Esophagus muscularis mucosa (tissue), 4 donors: ENCODE measurements at places on chromosomes 16 and 17.
A peak's percentile ranks its signal among the peaks of the same experiment; 100 is the strongest.

- DNase-seq: no peak
Measured at GRCh38 chr17:31678431-31678830, 180.6 kb downstream of the COPRS start.

DNA sequence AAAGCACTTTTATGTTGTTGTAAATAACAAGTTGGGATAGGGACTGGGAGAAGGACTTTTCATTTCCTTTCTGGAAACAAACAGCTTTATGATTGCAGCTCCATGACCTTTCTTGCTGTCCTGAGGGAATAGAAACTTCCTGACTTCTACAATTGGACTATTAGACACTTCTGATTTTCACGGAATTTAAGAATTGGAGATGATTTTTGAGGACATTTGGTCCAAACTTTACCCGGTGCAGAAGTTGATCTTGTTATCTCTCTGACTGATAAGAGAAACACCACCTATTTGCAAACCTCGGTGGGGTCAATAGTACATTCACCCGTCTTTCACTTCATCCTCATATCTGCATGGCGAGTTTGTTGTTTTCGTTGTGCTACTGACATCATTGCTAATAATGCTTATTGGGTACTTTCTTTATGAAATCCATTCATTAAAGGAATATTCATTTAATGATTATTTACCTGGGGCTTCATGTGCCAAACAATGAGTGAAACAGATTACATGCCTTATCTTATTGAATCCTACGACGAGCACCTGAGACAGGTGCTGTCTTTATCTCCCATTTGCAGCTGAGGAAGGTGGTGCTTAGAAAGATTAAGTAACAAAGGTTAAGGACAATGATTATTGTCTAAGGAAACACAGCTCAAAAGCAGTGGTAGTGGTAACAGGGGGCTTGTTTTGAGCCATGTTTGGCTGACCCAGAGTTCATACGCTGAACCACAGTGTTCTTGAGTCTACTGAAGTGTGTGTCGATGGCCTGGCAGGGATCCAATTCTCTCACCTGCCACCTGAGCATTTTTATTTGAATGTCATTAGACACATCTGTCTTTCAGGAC is 176.9 kb upstream of the FAM20A start:
- no peak for DNase-seq

GRCh38 chr17:57132663-57133062 is 47.6 kb downstream of the AKAP1 start:
- DNase-seq: no peak

DNA sequence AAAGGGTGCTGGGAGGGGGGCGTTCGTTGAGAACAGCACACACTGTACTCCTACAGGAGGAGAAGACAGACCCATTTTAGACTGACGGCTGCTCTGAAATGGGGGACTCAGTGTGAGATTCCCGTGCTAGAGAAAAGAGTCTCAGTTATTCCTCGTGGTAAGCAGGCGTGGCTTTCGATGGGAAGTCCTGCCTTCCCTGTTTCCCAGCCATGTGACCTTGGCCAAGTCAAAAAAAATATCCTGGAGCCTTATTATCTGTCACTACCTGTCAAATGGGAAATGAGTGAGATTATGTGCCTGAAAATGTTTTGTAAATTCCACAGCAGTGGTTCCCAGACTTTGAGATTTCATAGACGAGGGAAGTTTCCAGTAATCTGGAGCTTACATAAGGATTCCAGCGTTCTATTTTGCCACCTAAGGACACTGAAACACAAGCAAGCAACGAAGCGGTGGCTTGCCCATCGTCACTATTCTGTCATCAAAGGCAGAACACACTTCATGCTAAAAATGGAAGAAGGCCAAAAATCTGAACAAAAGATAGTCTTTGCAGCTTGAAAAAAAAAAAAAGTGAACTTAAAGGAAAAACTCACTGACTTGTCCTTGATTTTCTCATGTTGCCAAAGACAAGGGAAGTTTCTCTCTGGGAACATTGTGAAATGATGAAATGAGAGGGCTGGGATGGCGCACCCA is 253.4 kb upstream of the RPL38 start:
- no peak for DNase-seq

DNA sequence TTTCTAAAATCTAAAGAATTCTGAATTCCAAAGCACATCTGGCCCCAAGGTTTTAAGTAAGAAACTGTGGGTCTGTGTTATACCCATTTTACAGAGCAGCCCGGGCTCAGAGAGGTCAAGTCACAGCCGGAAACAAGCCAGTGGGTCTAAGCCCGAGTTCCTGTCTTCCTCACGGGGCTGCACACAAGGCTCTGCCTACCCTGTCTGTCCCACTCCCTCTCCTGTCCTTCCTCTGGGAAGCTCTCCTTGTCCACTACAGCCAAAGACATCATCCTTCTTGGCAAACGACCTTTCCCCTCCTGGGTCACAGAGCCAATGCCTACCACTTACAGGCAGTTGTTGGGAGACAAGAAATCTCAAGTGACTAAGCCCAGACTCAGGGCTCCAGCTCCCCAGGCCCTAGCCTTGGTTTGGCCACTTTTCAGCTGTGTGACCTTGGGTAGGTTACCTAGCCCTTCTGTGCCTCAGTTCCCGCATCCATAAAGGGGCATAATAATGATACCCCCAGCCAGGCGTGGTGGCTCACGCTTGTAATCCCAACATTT is 55.6 kb upstream of the MAP3K14 start:
- peak; percentile 64 for DNase-seq

DNA sequence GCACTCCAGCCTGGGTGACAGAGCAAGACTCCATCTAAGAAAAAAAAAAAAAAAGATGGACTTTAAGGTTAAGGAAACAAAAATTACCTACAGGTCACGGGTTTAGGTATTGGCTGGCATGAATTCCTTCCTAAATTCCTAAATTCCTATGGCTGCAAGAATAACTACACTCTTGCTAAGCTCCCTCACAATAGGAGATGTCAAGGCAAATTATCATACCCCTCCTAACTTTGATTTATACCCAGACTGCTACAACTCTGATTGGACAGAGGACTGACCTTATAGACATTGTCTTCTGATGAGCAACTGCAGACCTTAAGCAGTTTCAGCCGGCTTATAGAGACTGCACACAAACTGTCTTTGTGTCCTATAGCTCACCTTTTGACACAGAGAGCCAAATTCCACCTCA is 25.1 kb upstream of the TMC7 start:
- DNase-seq: no peak

- no peak for DNase-seq
Measured at GRCh38 chr17:1498869-1499268, 6.4 kb upstream of the MYO1C start.

DNA sequence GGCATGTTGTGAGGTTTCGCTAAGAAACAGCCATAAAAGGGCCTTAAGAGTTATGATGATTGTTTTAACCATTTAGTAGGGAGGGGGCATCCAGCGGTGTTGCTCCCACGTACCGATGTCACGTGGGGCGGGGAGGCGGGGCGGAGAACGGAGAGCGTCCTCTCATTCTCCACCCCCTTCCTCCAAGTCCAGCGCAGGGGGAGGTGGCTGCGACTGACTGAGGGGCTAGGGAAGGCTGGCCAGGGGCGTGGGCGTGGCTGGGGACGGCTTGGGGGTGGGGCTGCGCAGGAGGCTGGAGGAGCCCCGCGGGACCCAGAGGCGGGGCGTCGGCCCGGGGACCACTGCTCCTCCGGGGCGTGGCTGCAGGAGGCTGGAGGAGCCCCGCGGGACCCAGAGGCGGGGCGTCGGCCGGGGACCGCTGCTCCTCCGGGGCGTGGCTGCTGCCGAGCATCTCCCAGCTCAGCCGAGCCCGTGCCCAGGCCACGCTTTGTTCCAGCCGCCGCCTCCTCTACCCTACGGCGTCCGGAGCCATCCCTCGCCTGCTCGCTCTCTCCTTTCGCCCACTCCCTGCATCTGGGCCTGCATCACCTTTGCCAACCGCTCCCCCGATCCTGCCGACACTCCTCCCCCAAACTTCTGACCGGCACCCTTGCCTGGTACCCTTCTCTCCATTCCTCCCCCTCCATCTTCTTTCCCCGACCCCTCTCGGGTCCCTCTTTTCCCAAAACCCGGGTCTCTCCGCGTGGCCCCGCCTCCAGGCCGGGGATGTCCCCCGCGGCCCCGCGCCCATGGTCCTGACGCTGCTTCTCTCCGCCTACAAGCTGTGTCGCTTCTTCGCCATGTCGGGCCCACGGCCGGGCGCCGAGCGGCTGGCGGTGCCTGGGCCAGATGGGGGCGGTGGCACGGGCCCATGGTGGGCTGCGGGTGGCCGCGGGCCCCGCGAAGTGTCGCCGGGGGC is at the start of gene SARM1:
Gene SARM1, plus strand, starts transcription at position 450 of the 958 bp plus-strand sequence. Its CDS starts 339 bp downstream, at position 789.
- peak; percentile 95 for DNase-seq

DNA sequence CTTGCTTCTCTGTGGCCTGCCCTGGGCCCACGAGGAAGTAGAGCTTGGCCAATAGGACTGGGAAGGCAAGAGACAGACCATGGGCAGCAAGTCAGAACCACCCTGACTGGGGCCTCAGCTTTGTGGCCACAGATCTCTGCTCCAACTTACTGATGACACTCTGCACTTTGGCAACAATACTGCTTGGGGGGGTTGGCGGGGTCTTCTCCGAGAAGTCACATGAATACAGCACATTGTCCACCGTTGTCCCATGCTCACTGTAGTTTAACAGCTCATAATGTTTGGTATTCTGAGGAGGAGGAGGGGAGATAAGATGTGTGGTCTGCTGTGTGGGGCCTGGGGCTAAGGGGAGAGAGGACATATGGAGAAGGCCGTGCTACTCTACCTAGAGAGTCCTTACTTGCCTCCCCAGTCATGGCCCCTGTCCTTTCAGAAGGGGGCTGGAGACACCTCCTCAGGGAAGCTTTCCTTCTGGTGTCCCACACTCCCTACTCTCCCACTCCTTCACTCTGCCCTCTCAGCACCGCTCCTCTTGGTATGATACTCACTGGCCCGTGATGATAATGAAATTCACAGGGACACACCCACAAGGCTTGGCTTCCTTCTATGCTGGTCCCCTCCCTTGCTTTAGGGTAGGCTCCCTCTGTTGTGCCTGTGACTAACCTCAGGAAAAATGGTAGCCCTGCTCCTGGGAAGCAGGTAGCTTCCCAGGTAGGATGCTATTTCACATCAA is 4.0 kb upstream of the DHRS13 start:
- DNase-seq: no peak

GRCh38 chr17:77957235-77957856 is 1.2 kb upstream of the TNRC6C start:
- peak; percentile 87 for DNase-seq

GRCh38 chr17:11780621-11781020 is 182.4 kb downstream of the DNAH9 start:
- DNase-seq: no peak

DNA sequence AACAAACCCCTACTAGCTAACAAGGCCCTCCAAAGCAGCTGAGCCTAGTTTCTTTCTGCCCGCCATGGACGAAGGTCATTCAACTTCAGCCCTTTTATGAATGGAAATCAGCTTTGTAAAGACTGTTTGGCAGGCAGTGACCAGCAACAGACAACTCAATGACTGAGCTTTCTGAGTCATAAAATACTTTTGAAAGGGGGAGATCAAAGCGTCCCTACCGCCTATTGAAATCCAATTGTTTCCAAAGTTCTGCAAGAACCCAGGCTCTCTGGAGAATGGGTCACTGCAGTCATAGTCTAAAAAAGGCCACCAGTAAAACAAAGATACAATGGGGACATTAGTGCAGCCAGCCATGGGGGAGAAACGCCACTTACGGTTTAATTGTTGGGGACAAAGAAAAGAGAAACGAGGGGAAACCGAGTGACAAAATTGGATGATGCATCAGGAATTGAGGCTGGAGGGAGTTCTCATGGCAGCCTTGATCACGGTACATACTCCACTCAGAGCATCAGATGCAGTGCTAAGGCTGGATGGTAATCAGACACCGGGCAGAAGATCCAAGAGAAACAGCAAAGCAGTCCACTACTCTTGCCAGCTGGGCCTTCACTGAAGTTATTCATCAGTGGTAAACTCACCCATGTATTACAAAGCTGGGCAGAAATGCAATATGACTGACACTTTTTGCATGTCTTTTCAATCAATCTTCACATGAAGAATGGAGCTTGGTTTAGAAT is 9.8 kb downstream of the ADAMTS18 start:
- peak; percentile 57 for DNase-seq

DNA sequence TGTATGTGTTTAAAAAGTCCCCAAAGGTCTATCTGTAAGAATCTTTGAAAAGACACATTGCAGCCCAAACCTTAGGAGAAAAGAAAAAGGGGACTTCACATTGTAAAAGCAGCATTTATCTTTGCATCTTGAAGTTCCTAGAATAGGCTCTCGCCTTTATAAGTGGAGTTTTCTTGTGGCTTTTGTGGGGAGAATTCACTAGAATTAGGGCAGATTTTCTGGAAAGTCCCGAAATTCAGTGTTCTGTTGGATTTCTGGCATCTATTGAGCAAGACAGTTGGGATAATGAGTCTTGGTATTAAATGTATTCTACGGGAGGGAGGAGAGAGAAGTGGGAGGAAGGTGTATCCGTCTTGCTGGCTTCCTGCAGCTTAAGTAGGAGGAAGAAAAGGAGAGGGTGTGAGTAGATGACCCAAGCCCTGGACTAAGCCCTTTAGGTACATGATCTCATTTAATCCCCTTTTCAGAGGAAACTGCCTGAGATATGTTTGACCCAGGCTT is 62.6 kb downstream of the PRKCA start:
- DNase-seq: no peak

DNA sequence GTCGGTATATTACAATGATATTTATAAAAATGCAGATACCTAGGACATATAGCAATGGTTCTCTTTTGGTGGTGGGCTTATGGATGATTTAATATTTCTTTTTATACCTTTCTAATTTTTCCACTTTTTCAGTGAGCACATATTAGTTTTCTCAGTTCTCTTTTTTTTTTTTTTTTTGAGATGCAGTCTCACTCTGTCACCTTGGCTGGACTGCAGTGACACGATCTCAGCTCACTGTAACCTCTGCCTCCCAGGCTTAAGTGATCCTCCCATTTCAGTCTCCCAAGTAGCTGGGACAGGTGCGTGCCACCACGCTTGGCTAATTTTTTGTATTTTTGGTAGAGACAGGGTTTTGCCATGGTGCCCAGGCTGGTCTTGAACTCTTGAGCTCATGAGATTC is 15.1 kb downstream of the MAP3K14 start:
- no peak for DNase-seq

DNA sequence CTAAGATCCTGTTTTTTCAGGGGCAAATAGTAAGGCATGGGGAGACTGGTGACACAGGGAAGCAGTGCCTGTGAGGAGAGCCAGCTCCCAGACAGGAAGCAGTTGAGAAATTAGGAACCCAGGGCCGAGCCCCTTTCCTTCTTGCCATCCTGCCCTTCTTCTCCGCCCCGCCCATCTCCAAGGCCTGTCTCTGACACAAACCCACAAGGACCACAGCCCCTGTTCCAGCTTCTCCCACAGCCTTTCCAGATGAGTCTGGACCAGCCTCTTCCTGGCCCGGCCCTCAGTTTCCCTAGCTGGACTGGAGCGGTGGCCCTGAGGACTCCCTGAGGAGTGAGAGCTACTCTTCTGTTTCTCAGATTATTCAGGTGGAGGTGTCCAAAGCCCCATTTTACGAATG is 9.9 kb downstream of the CCDC102A start:
- no peak for DNase-seq
